ENCODE measurements at places on chromosomes 13 and 19.

GRCh38 chr13:71964491-71965100, 97.6 kb upstream of the DACH1 start:
- no peak for DNase-seq

DNA sequence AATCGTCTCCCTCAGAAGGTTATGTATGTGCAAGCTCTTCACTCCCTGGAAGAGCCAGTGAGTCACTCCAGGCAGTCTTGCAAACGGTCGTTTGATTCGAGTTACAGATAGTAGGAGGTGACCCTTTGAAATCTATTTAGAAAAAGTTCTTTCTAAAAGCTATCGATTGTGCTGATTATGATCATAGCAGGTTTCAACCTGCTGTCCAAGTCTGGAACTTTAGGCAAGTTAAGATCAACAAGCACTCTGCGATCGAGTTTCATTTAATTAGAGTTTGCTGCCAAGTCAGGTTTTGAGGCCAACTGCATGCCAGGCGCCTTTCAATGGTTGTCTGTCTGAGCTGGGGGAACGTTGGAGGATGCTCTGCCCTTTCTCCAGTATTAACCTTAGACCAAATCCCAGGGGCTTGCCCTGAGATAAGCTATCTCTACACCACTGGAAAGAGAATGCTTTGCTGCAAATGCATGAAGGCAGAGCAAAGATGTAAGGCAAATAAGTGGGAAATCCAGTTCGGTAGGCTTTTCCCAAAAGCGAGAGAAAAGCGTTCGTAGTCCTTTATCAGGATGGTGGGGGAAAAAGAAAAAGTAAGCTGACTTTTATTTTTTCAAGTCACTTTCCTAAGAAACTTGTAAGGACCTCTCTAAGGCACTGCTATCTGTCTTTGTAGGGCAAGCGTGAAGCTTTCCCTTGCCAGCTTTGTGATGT, 287.5 kb downstream of the ATP8A2 start:
- no peak for DNase-seq

GRCh38 chr19:4861147-4861546, 6.3 kb downstream of the PLIN3 start:
- DNase-seq, result no peak

- DNase-seq, result no peak
Observed at GRCh38 chr13:76160961-76161925, 525.1 kb downstream of the LMO7 start.

DNA sequence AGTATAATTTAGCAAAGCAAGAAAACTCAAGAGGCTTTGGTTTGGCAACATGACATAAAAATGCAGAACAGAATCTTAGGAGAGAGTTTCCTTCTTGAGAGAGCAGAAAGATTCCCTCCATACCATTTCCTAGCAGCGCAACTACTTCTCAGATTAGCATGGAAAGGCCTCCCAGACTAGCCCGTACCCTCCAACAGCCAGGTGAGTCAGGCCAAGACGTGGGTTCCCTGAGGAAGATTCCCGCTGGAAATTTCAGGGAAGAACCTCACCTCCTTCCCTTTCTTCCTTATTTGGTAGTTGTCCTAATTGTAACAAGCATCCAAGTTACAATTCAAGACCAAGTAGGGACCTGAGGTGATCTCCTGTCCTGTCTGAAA, 12.3 kb downstream of the COL4A2 start:
- DNase-seq, result no peak

- no peak for DNase-seq
Observed at GRCh38 chr13:58935689-58936088, 1228.0 kb downstream of the DIAPH3 start.

DNA sequence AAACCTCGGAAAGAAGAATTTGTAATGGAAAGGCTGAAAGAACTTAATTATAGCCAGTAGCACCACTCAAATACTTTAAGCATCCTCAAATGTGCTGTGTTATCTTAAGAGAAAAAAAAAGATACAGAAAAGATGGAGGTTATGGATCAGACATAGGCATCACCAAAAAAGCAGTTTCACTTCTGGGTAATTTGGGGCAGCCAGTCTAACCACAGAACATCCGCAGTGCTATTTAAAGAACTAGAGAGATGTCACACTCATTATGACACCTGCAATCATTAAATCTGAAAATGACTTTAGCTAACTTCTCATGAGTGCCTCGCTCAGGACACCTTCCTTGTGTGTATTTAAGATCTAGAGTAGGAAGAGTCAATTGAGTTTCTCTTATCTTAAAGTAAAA, 211.8 kb downstream of the RBM26 start:
- no peak for DNase-seq

GRCh38 chr13:74274916-74275315, 140.7 kb upstream of the KLF12 start:
- no peak for DNase-seq

DNA sequence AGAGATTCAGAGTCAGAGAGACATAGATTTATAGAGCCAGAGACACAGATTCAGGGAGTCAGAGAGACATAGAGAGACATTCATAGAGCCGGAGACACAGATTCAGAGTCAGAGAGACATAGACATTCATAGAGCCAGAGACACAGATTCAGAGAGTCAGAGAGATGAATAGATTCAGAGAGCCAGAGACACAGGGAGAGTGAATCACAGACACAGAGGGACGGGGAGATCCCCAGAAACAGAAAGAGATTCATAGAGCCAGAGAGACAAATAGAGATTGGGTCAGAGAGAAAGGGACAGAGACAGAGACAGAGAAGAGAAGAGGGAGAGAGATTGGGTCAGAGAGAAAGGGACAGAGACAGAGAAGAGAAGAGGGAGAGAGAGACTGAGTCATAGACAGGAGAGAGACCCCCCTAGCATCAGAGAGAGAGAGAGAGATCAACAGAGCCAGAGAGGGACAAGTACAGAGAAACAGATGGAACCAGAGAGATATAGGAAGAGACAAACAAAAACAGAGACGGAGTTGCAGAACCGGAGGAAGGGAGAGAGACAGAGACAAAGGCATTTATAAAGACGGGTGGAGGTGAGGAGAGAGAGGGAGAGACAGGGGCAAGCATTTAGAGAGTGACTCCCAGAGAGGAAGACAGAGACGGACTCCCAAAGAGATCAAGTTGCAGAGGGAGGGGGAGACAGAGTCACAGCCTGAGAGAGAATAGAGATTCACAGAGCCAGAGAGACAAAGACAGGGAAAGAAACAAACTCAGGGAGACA, 1.1 kb upstream of the PRKCG start:
- no peak for DNase-seq

- no peak for DNase-seq
Observed at GRCh38 chr13:99279637-99280036, 21.5 kb upstream of the GPR18 start.

DNA sequence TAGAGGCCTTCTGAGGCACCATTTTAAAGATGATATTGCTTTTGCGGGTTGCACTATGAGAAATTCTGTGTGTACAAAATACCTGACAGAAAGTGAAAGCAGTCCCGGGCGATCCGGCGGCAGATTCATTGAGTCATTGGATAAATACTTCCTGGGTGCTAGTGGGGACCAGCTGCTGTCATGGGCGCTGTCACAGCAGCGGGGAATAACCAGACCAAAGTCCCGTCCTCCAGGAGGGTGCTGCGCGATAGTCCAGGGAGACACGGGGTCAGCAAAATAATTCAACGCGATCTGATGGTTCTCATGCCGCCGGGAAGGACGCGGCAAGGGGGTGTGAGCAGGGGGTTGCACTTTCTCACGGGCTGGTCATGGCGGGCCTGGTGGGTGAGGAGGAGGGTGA, 13.5 kb downstream of the ZFR2 start:
- DNase-seq, result no peak

- no peak for DNase-seq
Observed at GRCh38 chr13:45120967-45121831, 889 bp downstream of the GTF2F2 start.

DNA sequence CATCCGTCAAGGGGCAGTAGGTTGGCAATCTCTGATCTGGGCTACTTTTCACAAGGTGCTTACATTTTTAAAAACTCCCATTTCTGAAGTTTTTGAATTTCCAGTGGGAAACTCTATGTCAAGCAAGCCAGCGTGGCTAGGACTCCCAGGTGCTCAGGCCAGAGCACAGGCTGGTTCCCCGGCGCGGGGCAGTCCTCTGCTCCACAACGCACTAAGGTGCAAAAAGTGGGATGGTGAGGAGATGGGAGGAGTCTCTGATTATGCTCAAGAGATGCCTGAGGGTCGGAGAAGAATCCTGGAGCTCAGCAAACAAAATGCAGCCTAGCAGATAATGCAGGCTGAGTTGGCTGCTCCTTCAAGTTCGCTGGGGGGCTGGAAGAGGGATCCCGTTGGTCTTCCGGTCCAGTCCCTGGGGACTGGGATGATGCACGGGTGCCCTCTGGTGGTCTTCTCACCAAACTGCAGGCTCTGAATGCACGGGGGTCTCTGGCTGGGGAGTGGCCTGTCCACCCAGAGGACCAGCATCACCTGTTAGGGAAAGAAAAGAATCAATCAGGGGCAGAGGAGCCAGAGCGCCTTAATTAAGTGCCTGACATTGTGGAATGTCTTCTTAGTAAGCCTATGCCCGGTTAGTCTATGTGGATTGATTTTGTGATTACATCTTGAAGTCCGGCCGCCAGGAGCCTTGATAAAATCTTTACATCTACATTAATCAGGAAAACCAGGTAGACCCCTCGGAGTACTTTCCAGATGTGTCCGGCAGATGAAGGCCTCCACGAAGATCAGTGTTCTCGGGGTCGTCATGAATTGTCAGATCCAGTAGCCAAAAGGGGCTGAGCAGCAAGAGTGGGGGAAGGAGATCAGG, 244.4 kb upstream of the MAB21L1 start:
- peak; percentile 5 for DNase-seq

GRCh38 chr13:109790942-109791605, 4.7 kb upstream of the IRS2 start:
- DNase-seq, result peak; percentile 10

DNA sequence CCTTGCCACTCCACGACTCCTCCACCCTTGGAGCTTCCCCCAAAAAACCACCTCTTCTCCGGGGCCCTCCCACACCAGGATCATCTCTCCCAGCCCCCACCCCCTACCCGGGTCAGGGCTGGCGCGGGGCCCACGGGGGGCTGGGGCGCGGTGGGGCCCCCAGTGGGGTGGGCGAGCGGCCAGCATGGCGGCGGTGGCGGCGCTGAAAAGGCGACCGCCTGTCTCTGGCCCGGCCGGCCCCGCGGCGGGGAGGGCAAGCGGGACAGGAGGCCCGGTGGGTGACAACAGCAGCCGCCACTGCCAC, 850 bp downstream of the DYRK1B start:
- no peak for DNase-seq

DNA sequence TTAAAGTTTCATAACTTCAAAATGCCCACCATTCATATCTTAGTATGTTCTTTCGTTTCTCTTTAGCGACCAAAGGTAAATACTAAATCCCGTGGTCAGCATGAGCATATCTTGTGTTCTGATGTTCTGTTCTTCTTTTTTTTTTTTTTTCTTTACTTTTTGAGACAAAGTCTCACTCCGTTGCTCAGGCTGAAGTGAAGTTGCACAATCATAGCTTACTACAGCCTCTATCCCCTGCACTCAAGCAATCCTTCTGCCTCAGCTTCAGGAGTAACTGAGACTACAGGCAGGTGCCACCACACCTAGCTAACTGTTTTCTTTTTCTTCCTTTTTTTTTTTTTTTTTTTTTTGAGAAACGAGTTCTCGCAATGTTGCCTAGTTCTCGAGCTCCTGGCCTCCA, 60.9 kb upstream of the ATP12A start:
- DNase-seq, result no peak

- DNase-seq, result no peak
Observed at GRCh38 chr19:56133858-56134653, 7.0 kb upstream of the ZNF444 start.

GRCh38 chr19:1526979-1527649, 3.2 kb downstream of the PLK5 start:
- DNase-seq, result no peak

GRCh38 chr13:33015791-33016323, 366 bp upstream of the KL start:
- DNase-seq, result no peak

GRCh38 chr19:11078893-11079292, 10.4 kb upstream of the LDLR start:
- DNase-seq, result no peak

DNA sequence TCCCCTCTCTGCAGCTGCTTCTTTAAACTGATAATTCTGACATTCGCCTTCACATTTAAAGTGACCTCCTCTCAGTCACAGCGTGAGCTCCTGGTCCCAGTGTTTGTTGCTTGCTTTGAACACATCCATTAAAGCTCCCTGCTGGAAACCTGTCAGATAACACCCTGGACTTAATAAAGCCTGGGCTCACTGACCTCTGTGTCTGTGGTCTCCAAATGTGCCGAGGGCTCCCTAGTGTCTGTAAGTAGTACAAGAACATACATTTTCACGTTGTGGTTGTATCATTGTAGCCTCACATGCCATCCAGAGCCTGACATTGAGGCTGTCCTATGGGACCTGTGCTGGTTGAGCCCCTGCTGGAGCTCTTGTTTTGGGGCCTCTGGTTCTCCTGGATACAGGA, 2.6 kb upstream of the PSG4 start:
- DNase-seq, result no peak

DNA sequence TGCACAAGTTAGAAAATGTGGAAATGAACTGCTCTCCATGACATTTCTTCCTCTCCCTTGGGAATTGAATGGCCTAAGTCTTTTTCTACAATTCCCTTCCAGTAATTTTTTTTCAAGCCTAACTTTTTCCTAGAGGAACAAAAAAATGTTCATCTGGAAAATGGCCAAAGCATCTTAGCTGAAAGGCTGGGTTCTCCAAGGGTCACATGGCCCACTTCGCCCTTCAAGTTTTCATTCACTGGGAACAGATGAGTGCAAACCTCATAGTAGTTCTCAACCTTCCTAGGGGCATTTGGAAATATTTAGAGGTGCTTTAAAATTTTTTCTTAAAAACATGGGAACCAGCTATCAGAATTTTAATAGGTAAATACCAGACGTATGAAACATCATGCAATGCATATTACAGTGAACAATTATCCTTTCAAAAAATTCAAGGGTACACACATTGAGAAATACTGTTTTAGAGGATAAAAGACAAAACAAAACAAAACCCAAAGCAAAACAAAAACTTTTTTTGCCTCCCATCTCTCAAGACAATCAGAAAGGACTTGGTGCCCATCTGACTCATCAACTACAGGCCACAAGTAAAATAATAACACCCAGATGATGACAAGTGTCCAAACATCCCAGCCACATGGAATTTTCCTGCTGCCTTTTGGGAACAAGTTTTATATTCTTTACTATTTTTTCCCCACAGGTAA, 208.8 kb downstream of the SLITRK6 start:
- DNase-seq, result no peak

- DNase-seq, result no peak
Observed at GRCh38 chr19:53041366-53041765, 3.2 kb upstream of the ERVV-2 start.

All from activated naive CD4-positive, alpha-beta T cell (primary cell).